CD8-positive, alpha-beta memory T cell (primary cell): ENCODE measurements at places on chromosomes 5 and 9.

- DNase-seq, result no peak
Measured at GRCh38 chr5:96335873-96336272, 97.2 kb downstream of the PCSK1 start.

- no peak for DNase-seq
Measured at GRCh38 chr9:81239388-81239787, 450.0 kb downstream of the TLE1 start.

- no peak for DNase-seq
Measured at GRCh38 chr5:142896325-142897007, 126.3 kb downstream of the ARHGAP26 start.

DNA sequence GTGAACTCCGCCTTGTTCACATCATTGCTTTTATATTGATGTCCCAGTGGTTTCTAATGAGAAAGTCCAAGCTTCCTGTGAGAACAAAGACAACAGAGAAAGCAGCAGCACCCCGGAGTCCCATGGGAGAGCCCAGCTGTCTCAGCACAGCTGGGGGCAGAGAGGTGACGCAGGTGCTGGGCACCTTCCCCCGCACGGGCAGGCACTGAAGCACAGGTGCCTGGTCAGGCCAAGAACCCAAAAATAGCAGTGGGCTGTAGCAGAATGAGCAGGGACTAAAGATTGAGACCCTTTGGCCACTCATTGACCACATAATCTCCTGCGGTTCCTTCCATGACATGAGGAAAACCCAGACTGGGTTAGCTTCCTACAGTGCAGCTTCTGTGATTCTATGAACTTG is 18.8 kb downstream of the SRD5A1 start:
- no peak for DNase-seq
